ENCODE measurements at places on chromosomes 4 and X. TPM values are rescaled to one million over a fixed set of nuclear protein-coding genes. Genes with fewer than 3 reads are reported as not detected.

Gene PARM1
- not detected for total RNA-seq

- H3K27me3 ChIP-seq = no peaks in the 10 kb centered on the region
- DNase-seq = no peak
- no peak overlapping the region for H3K27ac ChIP-seq
- H3K4me3 ChIP-seq = no peak overlapping the region
- H3K4me1 ChIP-seq = peaks cover 4% of the 10 kb centered on the region
Observed at GRCh38 chr4:163331629-163332376, 593 bp downstream of the NPY1R start.

- H3K4me1 ChIP-seq = no peaks in the 10 kb centered on the region
- no peaks in the 10 kb centered on the region for H3K36me3 ChIP-seq
- no peak overlapping the region for H3K4me3 ChIP-seq
Observed at GRCh38 chrX:139559383-139560042, 29.0 kb downstream of the F9 start.

Gene ARHGAP10
- total RNA-seq = 9.7 TPM

GRCh38 chr4:69765751-69766150 is 5.3 kb upstream of the SULT1B1 start:
- H3K27ac ChIP-seq = no peak overlapping the region
- peaks cover 30% of the 10 kb centered on the region for H3K4me1 ChIP-seq
- H3K4me3 ChIP-seq = no peak overlapping the region
- no peak for DNase-seq
- H3K27me3 ChIP-seq = no peaks in the 10 kb centered on the region

DNA sequence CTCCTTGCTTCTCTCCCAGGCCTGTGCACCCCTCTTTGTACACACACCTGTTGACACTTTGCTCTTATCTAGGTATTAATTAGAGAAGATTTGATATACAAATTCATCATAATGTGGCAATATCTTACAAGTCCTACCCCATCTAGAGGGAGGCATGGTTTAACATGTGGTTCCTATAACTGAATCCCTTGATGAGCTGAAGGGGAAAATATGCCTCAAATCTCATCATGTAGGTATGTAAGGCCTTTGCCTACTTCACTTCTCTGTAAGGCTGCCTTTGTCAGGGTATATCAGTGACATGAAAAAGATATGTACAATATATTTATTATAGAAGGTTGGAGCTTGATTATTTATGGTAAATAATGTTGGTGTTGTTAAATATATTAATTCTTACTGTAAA is 31.9 kb downstream of the HTR2C start:
- H3K27me3 ChIP-seq = no peaks in the 10 kb centered on the region
- H3K36me3 ChIP-seq = no peaks in the 10 kb centered on the region
- no peaks in the 10 kb centered on the region for H3K4me1 ChIP-seq
- H3K27ac ChIP-seq = no peak overlapping the region

Gene AADAT
- total RNA-seq = not detected

Gene SSX3
- total RNA-seq = not detected

Gene GATA1
- not detected for total RNA-seq

DNA sequence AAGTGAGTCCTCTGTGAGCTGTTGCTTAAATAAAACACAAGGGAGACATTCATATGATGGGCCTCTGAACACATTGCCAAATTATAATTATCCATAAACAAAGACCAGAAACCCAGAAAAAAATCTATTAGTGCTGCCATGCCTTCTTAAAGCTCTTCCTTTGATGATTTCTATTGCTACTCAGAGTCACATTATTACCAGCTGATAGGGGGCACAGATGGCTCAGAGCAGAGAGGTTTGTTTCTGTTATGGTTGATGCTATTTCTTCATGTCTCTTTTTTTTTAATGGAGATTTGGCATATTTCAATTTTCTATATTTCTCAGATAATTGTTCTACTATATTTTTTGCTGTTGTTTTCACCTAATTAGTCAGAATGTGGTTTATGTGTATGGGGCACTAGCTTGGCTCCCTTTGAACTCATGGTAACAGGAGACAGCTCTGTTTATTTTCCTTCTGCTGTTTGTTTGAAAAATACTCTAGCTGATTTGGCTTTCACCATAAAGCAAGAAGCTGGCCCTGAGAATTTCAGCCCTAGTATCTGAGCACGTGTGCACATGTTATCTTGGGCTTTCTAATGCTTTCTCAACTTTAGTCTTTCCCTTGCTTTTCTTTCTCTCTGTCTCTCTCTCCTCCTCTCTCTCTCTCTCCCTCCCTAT is 568.8 kb downstream of the PPARGC1A start:
- no peaks in the 10 kb centered on the region for H3K36me3 ChIP-seq
- H3K27ac ChIP-seq = no peak overlapping the region
- no peaks in the 10 kb centered on the region for H3K4me1 ChIP-seq
- no peak for DNase-seq

Gene CYSLTR1
- 0.27 TPM for total RNA-seq

- H3K4me1 ChIP-seq = no peaks in the 10 kb centered on the region
- DNase-seq = no peak
- no peak overlapping the region for H3K27ac ChIP-seq
- no peak overlapping the region for H3K4me3 ChIP-seq
Observed at GRCh38 chr4:156472624-156473023, 499.0 kb downstream of the PDGFC start.

Measured in CD8-positive, alpha-beta memory T cell (primary cell).